Activated naive CD4-positive, alpha-beta T cell treated with Interleukin-2 at 50 U/mL for 16 hours (primary cell): ENCODE measurements at places on chromosomes 16 and 17.
A peak's percentile ranks its signal among the peaks of the same experiment; 100 is the strongest.

- DNase-seq: no peak
Measured at GRCh38 chr16:2973605-2974318, 4.6 kb downstream of the PAQR4 start.

DNA sequence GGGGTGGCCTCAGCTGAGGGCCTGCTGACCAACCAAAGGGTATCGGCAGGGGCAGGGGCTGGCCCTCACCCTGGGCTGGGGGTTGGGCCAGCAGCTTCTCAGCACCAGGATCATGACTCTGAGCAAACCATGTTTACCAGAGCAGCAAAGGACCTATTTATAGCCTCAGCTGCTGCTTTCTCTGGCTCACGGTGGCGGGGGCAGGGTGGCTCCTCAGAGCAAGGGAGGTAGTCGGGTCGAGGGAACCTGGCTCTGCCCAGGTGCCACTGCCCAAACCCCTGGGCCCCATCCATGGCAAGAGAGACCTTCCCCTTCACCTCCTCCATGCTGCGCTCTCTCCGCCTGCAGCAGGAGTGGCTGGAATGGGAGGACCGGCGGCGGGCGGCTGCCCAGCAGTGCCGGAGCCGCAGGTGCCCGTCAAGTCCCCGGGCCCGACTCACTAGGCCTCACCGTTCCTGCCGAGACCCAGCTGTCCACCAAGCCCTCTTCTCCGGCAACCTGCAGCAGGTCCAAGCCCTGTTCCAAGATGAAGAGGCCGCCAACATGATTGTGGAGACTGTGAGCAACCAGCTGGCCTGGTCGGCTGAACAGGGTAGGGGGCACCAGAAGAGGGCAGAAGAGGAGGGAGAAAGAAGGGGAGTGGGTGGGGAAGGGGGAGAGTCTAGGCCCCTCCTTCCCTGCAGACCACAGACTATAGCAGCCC is at the start of gene ASB16:
TSS of gene ASB16 (plus strand) at position 206 of the 703 bp plus-strand sequence. CDS start at position 292, 86 bp downstream.
- DNase-seq: no peak

DNA sequence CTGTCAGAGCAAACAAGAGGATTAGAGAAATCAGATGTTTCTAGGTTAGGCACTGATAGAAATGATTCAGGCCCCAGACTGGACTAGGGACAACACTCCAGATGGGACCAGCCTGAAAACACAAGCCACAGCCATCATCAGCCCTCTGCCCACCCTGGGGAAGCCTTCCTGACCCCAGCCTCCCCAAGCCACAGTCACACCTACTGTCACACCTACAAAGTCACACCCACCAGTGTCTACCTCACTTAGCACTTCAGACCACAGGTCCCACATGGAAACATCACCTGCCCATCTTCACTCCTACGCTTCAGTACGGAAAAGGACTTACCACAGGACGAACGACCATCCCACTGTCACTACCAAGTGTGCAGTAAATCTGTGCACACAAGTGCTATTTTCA is 197.9 kb downstream of the ZFHX3 start:
- no peak for DNase-seq

DNA sequence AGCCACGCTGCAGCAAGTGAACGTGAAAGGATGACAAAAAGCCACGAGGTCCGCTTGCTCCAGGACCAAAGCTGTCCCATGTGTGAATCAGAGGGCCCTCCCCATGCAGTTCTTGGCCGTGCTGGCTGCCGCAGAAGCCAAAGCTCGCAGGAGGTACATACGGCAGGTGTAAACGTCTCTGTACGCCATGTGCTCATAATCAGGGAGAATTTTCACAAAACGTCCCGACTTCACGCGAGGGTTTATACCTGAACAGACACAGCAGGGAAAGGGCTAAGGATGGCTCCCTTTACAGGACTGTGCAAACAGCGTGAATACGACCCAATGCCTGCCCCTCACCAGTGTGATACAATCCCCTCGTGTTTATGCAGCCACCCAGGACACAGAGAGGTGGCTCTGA is 25.3 kb downstream of the FBXO31 start:
- no peak for DNase-seq

DNA sequence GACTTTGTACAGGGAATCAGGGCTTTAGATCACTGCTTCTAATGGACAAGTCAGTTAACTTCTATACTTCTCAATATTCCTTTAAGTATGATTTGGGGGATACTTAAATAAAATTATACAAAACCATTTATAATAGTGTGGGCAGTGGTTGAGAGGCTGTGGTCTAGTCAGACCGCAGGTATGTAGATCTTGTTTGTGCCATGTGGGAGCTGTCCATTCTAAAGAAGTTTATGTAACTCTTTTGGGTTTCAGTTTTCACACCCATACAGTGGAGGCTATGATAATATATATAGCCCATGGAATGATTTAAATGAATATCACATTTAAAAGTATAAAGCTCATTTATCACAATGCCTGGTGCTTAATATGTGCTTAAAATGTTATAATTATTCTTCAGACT is 654.3 kb upstream of the KIF2B start:
- no peak for DNase-seq

DNA sequence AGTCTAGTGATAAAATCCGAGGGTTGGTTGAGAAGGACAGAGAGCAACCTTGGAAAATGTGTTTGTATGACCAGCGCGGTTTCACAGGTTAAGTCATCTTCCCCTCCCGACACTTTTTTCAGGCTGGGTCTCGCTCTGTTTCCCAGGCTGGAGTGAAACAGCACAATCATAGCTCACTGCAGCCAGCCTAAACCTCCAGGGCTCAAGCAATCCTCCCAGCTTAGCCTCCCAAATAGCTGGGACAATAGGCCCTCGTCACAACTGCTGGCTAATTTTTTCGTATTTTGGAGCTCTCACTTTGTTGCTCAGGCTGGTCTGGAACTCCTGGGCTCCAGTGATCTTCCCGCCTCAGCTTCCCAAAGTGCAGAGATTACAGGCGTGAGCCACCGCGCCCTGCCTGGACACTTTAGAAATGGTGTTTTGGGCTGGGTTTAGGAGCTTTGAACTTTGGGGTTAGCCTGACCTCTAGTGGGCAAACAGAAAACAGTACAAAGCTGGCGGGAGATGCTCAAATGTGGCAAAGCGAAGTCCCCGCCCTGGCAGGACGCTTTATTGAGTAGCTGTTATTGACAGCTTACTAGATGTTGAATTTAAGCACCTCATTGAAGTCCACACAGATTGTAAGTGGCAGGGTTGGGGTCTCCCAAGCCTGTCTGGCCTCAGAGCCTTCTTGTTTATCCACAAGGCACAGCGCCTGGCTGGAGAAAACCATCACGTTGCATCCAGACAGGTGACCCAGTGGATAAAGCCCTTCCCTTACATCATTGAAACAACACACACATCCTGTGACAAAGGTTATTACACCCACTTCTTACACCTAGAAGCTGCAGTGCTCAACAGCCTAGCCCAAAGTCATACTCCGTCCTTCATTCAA is 34.7 kb upstream of the RBBP6 start:
- peak; percentile 55 for DNase-seq

- no peak for DNase-seq
Measured at GRCh38 chr17:58974354-58974753, 132.3 kb downstream of the TRIM37 start.
